Stimulated activated CD4-positive, alpha-beta T cell treated with anti-CD3 and anti-CD28 coated beads, TNF-alpha, amount 100 ng/mL, for 48 hours (primary cell): ENCODE measurements at places on chromosomes 2 and 18.

DNA sequence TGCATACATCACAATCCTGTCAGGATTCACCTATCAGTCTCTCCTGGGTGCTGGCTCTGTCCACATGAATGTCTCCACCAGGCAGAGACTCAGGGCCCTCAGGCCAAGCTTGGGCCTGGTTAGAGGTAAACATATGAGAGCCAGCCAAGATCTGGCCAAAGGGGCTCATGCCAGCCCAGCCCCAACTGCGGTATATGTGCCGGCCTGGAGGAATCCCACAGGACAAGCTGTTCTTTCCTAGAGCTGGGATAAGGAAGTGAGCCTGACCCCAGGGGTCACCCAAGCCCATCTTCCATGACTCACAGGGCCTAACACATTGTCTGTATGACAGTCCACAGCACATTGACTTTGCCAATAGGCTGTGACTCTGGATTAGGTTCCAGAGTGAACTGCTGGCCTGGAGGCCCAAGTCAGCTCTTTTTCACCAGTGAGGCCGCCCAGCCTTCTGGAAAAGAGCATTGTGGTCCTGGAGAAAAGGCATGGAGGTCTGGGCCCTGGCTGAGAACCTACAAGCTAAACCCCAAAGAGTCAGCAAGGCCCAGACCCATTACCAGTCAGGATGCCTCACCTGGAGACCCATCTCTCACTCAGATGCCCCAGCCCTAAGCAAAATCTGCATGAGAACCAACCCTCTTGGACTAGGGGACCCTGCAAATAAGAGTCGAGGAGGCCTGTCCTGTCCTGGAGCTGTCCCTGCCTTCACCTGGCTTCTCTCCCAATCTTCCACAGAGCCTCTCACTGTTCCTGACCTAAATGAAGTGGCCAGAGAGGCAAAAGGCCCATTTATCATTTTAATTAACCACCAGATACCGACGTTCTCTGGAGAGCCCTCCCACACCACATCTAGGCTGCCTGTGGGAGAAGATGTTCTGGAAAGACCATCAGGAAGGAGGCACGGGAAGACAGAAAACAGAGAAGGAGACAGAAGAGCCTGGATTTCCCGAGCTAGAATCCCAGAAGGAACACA lies 120.9 kb upstream of the PKDCC start:
- no peak for DNase-seq

DNA sequence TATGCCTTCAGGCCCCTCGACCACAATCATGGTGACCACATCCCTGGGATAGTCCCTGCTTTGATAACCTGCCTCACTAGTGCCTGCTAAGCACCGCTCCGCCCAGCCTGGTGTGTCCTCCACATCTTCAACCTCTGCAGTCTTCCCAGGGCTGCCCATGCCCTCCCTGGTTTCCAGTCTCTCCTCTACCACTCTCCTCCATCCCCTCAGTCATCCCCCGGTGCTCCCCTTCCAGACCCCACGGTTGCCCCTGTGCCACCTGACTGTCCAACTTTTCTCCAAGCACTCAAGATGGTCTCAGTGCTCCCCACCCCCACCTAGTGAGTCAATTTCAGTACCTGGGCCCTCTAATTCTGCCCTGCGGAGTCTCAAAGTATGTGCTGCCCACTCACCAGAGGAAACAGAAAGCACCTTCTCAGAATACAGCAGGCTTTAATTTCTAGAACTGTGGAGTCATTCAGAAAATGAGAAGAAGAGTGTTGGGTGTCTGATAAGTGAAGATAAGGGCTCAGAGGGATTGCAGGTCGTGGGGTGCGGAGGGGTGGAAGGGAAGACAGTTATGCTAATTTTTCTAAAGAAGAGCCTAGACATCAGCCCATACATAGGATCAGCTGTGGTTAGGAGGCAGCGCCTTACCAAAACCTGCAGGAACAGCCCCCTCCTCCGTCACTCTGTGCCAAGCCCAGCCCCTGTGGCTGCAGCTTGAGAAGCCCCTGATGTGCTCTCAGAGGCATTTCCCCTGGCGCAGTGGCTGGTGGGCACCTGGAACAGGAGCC lies 53.6 kb upstream of the CAB39 start:
- peak; percentile 77 for DNase-seq

DNA sequence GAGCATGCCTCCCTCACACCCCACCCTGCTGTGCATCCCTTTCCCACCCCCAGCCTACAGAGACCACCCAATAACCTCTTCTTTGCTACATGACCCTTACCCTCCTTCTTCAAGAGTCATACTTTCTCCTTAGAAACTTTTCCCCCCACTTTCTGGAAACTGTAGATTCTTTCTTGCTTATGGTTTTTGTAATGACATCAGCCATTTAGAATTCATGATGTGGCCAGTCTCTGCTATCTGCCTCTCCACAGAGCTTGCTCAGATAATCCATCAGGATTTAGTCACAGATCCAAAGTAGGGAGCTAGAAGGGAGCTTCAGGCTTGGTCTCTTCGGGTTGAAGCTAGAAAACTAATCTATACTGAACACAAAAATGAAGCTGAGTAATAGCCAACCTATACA lies 36.5 kb downstream of the GALM start:
- DNase-seq = no peak

GRCh38 chr18:32899819-32900218 lies 127.0 kb upstream of the KLHL14 start:
- DNase-seq = no peak

GRCh38 chr2:23283653-23284052 lies 101.3 kb upstream of the KLHL29 start:
- no peak for DNase-seq

- no peak for DNase-seq
These were observed 60.6 kb upstream of the HS6ST1 start for GRCh38 chr2:128379021-128380015.

GRCh38 chr2:11750422-11750821 lies 4.0 kb downstream of the LPIN1 start:
- DNase-seq = no peak

DNA sequence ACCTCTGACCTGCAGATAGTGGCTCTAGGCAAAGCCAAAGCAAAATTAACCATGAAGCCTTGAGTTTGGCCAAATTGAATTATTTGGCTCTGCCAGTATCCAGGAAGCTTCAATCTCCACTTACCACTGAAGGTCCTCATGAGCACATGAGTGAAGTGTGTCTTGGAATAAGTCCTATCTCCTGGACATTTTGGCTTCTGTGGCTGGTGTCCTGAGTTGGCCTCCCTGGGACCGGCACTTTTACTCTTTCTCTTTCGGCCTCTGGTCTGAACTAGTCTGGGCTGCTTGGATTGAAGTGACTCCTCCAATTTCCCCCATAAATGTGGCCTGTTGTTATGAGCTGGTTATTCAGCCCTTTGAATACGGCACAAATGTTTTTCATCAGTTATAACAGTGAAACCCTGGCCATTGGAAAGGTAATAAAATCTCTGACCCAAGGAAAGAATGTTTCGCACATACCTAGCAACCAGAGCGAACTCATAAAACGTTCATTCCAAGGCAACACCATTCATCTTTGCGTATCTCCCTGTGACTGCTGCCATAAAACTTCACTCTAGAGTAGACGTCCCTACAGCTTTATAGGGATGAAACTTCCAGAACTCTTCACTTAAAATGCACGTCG lies 216.4 kb downstream of the LPIN1 start:
- DNase-seq = no peak

DNA sequence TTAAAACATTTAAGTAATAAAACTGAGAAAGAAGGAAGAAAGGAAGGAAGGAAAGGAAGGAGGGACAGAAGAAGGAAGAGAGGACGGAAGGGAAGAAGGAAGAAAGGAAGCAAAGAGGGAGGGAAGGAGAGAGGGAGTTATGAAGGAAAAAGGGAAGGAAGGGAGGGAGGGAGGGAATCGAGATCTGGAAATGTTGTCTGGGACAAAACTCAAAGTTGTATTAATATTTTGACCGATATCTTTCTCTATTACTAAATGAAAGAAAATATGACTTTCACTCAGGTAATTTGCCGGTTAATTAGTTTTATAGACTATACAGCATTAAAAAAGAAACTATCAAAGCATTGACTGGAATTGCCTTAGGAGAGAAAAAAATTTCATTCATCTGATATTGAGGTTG lies 44.4 kb downstream of the G6PC2 start:
- DNase-seq = no peak

DNA sequence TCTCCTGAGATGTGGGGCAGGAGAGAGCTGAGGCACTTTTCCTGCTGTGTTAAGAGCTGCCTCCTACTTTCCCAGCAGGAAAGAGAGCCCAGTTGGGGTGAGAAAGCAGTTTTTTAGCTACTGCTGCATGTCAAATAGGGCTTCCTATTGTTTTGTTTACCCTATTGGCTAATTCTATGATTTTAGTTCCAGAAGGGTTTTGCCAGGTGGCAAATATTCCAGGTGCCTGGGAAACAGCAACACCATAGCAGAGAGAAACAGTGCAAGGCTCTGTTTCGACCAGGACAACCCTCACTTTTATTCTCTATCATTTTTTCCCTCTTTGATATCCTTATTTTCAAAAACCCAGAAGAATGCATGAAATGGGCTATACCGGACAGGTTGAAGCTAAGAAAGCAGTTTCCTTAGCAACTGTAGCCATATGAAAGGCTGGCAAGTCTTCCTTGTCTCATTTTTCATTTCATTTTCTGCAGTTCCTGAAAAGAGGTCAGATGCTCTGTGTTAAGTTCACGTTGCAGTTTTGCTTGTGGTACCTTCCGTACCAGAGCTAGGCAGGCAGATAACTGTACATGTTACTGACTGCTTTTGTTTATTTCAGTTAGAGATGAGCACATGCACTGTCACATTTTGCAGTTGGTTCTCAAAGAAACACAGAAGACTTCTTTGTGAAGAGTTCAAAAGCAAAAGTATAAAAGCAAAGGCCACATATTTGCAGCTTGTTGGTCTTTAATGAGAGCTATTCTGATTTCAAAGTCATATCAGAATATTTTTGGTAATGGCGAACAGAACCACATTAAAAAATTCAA lies 84.8 kb downstream of the AQP4 start:
- DNase-seq = no peak

- no peak for DNase-seq
These were observed 38.1 kb upstream of the SIGLEC15 start for GRCh38 chr18:45787346-45787745.

DNA sequence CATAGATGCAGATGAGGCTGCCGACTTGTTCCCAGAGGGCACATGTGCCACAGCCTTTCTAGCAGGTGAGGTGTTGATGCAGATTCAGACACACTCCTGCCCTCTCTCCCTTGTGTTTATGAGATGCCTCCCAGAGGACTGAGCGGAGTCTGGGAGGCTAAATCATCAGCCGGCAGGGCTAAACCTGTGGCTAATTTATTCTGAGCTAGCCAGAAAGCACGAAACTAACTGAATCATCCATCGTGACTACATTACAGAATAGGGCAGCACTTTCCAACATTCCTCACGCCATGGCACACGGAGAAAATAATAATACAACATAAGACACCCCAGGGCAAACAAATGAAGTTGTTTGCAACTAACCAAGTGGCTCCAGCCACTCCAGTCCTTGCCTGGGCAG lies 101.7 kb upstream of the FZD7 start:
- DNase-seq = no peak

DNA sequence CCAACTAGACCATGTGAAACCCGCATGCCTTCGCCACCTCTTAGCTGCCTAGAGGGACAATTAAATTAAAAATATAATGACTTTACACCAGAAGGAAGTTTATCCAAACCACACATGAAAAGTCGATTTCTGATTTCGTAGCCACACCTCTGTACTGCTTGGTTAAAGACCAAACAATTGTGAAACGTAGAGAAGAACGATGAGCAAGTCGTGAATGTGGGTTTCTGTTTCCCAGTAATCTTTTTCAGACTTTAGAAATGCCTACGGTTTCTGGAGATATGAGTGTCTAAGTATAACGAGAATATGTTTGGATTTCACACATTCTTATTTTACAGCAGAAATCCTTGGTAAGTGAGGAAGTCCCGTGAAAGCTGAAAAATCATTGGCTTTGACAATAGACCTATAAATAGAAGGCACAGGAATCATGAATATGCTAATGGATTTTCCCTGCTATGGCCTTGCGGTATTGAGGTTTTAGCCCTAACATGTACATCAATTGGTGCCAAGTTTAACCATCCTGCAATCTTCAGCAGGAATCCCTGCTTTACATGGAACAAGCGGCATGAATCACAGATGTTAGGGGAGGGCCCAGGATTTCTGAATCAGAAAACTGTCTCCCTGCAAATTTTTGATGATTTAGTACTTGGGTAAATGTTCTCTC lies 105.6 kb downstream of the TTC32 start:
- no peak for DNase-seq

DNA sequence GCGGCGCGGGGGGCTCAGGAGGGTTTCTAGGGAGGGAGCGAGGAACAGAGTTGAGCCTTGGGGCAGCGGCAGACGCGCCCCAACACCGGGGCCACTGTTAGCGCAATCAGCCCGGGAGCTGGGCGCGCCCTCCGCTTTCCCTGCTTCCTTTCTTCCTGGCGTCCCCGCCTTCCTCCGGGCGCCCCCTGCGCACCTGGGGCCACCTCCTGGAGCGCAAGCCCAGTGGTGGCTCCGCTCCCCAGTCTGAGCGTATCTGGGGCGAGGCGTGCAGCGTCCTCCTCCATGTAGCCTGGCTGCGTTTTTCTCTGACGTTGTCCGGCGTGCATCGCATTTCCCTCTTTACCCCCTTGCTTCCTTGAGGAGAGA lies 5.2 kb downstream of the PROC start:
- no peak for DNase-seq

GRCh38 chr2:1862608-1863280 lies 118.4 kb upstream of the PXDN start:
- DNase-seq = no peak

GRCh38 chr2:237403024-237403882 lies 10.7 kb downstream of the COL6A3 start:
- no peak for DNase-seq

- no peak for DNase-seq
These were observed 97.8 kb upstream of the GLI2 start for GRCh38 chr2:120637847-120638246.

DNA sequence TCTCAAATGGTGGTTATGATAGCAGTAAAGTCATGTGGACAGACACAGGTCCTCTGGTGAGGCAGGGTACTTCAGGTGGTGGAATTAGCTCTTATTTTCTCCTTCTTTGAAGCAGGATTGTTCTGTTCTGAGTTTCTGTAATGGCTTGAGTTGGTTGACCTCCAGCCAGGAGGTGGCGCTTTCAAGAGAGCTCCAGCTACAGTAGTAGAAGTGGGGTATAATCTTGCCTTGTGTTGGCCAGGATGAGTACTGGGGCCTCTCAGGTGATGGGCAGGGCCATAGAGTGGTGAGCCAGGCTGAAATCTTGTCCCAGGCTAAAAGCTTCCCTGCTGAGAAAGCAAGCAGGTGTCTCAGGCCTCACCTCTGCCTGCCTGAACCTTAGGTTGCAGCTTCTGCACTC lies 52.5 kb upstream of the CSRNP3 start:
- no peak for DNase-seq

DNA sequence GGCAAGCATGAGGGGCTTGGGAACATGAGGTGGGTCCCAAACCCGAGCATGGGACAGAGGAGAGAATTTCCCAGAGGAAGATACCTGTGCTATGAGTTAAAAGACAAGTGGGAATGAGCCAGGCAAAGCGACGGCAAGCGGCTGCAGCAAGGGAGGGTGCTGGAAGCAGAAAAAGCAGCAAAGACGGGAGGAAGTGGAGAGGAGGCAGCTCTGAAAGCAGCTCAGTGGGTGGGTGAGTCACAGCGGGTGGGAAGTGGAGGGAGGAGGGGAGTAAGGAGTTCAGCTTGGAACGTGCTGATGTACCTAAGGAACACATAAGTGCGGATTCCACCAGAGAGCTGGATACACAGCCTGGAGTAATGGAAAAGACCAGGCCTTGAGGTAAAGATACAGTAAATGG lies 41.4 kb downstream of the THUMPD2 start:
- DNase-seq = no peak
